ENCODE measurements at places on chromosomes 7 and 10. TPM values are rescaled to one million over a fixed set of nuclear protein-coding genes. Genes with fewer than 3 reads are reported as not detected.

DNA sequence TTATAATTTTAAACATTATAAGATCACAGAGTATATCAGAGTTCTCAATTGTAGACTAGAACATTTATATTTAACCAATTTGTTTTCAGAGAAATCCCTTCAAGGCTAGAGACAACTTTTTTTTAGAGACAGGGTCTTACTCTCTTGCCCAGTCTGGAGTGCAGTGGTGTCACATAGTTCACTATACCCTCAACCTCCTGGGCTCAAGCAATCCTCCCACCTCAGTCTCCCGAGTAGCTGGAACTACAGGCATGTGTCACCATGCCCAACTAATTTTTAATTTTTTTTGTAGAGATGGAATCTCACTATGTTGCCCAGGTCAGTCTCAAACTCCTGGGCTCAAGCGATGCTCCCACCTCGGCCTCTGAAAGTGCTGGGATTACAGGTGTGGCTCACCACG is 15.3 kb downstream of the UCMA start:
- DNase-seq, result no peak

- no peak for DNase-seq
These were observed 79.8 kb downstream of the ABI1 start for GRCh38 chr10:26780793-26781601.

- no peak for DNase-seq
These were observed 474.5 kb upstream of the PODXL start for GRCh38 chr7:132030883-132031282.

DNA sequence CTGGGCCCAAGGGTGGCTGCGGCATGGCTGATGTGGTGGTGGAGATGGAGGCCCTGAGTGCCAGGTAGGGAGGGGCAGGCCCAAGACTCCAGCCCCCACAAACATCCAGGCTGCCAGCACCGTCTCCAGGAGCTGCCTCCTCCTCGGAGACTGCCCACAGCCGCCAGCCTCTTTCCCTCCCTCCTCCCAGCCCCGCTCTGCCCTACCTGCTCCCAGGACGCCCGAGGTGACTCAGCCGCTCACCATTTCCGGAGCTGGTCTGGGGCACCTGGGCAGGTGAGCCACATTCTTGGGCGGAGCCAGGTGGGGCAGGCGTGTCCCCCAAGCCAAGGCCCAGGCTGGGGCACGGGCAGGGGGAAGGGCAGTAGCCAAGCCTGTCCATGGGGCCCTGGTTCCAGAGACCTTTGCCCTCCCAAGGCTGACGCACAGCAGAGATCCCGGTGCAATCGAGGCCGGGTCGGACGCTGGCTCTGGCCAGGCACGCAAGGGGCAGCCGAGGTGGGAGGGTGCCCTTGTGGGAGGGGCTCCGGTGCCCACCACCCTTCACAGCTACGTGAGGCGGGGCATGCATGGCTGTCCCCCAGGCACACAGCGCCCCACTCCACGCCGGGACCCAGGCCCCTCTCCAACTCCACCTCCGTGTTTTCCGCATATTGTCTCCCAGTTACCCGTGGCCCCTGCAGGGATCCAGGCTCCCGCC is 8.8 kb downstream of the ADAP1 start:
- DNase-seq, result no peak

The EGR2 gene
- total RNA-seq, result 126 TPM

DNA sequence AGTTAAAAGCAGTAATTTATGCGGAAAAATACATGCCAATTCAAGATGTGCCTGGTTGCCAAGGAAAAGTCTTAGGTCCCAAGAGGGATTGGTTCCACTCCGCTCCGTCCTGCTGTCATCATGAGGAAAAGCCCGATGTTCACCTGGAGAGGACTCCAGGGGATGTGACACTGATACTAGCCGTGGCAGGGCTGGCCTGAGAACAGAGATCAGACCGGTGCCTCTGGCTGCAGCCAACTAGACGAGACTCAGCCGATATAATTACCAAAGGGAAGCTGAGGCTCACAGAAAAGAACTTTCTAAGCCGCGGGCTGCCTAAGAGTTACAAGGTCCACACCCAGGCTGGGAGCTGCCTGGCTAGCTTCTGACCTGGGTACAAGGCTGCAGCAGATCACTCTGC is 81.3 kb upstream of the UNC5B start:
- DNase-seq, result no peak

DNA sequence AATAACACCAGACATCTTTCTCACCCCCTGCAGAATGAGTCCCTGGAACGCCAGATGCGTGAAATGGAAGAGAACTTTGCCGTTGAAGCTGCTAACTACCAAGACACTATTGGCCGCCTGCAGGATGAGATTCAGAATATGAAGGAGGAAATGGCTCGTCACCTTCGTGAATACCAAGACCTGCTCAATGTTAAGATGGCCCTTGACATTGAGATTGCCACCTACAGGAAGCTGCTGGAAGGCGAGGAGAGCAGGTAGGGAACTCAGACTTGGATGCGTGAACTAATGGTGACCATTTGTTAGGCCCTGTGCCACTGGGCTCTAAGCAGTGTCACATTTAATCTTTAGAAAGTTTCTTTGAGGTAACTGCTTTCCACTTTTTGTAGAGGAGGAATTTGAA is 7.1 kb downstream of the VIM start:
- DNase-seq, result no peak

The PLEKHS1 gene
- total RNA-seq, result not detected

DNA sequence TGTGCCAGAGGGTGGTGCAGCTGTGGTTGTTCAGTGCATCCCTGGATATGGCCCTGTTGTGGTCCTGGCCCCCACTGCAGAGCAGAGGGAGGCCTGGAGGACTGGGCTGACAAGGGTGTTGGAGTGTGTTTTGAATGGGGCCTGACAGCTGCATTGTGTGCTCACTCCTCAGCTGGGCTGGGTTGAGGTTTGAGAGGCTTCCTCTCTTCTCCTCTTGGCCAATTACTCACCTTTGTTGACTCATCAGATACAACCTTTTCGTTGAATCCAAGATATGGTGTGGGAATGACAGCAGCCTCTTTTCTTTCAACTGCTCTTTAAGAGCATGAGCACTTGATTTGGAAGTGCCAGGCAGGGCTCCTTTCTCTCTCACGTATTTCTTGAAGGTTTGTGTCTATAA is 228.5 kb upstream of the COBL start:
- DNase-seq, result no peak

The URGCP gene
- 27.6 TPM for total RNA-seq

- no peak for DNase-seq
These were observed 98.9 kb downstream of the LRMDA start for GRCh38 chr10:75530299-75530698.

DNA sequence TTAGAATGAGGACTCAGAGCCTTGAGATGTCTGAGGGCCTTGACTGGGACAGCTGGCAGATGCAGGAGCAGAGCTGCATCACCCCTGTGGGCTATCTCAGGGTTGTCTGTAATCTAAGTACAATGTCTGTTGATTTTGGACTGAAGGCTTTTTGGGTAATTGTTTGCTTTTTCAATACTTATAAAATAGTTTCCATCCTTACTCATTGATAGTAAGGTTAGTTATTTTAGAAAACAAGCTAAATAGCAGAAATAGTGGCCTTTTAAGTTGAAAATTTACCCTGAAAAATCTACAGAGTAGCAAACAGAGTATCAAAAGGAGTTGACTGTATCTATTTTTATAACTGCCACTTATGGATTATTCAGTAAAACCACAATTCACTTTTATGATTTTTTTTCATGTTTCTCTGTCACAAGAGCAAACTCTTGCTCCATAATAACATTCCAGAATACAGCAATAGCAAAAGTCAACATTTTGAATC is 179.7 kb downstream of the CFTR start:
- DNase-seq, result no peak

DNA sequence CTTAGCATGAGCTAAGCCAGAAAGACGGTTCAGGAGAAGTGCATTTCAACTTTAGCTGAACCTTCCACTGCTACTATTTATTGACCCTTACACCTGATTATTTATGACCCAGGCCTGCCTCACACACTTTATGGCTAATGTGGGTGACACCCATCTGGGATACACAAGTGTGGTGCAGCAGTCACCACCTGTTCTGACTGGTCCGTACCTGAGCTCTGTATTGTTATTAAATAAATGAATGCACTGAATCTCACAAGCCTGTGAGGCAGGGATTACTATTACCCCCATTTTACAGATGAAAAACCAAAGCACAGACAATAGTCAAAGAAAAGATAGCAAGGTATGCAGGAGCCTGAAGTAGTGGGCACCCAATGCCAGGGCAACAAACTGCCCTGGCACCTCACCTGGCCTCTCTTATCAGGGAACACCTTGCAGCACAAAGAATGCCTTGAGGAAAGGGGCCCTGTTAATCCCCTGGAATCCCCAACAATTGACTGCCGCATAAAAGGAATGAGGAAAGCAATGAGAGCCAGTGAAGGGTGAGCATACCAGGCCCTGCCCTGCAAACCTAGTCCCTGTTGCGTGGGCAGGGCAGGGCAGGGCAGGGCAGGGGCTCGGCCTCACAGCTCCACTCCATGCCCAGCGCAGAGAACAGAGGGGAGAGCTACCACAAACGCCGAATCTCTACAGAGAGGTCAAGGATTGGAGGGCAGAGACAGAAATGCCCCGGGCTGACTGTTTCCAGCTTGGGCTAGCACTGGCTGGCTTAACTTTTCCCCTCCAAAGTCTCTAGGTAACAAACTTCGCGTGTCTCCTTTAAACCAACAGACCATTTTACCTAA is 1.3 kb downstream of the ANXA11 start:
- no peak for DNase-seq

The ADAM12 gene
- 0.02 TPM for total RNA-seq

GRCh38 chr10:127907411-127908105 is 655 bp downstream of the PTPRE start:
- no peak for DNase-seq
